ENCODE measurements at places on chromosomes 7 and 10.

- no peak for DNase-seq
Measured at GRCh38 chr10:96172666-96173065, 42.6 kb downstream of the ZNF518A start.

DNA sequence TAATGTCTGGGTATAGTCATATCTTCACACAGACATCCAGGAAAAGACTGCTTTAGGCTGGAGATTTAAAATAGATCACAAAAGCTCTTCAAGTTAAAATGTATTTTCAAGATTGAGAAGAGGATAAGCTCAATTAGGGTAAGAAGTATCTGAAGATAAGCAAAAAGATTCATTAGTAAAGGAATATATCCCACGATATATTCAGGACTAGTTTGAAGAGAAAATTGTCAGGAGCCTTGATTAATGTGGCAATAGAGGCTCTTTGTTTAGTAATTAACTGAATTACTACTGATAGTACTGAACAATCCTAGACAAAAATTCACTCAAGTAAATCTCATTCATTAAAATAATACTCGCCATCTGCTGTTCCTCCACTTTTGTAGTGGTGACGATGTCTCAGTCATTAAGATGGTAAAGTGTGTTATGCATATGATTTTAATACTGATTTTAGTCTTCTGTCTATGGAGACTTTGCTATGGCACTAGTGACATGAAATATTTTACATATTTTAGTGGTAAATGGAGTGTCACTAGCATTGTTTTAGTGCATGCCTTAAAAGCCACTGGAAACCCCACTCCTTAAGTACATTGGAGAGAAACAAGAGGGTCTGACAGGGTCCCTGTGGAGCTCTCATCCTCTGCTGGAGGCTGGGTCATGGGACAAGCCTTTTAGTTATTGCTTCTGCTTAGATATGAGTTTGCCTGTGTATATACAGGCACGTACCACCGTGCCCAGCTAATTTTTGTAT, 32.8 kb downstream of the INPP5F start:
- DNase-seq = no peak

- DNase-seq = no peak
Measured at GRCh38 chr10:95440038-95440725, 121.0 kb downstream of the SORBS1 start.

DNA sequence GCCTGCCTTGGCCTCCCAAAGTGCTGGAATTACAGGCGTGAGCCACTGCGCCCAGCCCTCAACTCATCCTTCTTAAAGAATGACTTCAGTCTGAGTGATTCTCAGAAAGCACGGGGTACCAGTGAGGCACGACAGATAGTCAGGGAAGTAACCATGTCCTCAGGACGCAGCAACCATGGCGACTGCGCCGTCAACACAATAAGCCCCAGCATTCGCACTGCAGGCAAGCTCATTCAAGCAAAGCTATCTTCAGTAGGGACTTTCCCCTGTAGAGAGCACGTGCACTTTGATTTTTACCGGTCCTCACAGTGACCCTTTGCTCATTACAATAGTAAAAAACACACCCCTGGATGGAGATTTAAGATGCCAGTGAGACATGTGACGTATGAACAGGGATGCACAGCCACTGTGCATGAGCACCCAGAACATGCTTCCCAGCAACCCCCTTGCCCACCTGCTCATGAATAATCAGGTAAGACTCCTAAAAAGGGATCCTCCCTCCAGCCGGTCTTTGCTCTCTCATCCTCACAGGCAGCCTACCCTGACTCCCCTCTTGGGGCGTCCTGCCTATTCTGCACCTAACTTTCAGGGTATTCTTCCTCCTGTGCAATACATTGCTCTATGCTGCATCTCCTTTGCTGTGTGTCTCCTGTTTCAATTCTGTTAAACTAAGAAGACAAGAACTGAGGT, 9.1 kb downstream of the WDR86 start:
- DNase-seq = no peak

DNA sequence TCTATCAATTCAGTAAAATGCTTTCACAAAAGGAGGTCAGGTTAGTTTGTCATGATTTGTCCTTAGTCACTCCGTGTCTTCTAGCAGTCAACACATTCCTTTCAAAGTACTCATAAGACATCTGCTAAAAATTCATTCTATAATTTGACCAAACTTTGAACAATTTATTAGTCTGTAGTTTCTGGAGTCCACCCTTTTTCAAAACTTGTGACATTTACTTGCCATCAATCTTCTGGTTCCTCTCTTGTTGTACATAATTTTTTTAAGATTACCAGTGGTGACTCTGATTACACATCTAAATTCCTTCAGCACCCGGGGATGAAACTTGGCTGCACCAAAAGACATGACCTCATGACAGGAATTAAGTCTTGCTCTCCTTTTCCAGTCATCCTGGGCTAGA, 130.1 kb downstream of the NEBL start:
- DNase-seq = no peak

DNA sequence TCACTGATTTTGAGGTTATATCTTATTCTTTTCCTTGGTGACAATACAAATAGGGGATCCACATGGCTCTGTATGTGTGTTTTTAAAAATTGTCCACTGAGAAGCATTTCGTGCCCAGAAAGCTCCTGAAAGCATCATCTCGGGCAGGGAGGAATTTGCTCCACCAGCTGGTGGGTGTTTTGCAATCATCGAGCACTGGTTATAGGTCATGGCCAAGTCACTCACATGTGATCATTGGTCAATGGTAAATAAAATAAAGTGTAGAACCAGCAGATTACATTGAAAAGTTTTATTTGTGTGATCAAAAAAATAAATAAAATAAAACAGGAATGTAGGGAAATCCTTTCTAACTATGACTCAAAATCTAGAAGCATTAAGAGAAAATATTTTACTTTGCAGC, 23.0 kb upstream of the SNX13 start:
- DNase-seq = no peak
